SK-N-SH (cell line): ENCODE measurements at places on chromosomes 11 and 22.

GRCh38 chr22:38088629-38089473 lies 4.9 kb upstream of the SLC16A8 start:
- DNase-seq, result peak; percentile 61
- H3K4me1 ChIP-seq, result no peaks in the 10 kb centered on the region
- H3K4me3 ChIP-seq, result no peak overlapping the region
- H3K36me3 ChIP-seq, result no peaks in the 10 kb centered on the region
- no peak overlapping the region for H3K27ac ChIP-seq
- no peaks in the 10 kb centered on the region for H3K27me3 ChIP-seq

DNA sequence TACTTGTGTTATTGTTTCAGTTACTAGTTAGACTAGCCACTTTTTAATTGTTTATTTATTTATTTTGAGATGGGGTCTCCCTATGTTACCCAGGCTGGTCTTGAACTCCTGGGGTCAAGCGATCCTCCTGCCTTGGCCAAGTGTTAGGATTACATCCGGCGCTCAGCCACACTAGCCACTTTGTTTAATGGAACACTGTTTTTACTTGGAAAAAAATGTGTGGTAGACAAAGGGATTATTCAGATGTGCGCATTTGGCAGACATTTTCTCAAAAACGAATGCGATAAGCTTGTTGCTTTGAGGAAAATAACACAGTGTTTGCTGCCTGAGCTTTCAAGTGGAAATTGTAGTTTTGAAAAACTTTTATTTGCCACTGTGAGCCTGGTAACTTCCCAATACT lies 51.0 kb downstream of the CTNND1 start:
- peaks cover 81% of the 10 kb centered on the region for H3K36me3 ChIP-seq
- H3K27ac ChIP-seq, result no peak overlapping the region
- no peak for DNase-seq
- no peaks in the 10 kb centered on the region for H3K27me3 ChIP-seq

DNA sequence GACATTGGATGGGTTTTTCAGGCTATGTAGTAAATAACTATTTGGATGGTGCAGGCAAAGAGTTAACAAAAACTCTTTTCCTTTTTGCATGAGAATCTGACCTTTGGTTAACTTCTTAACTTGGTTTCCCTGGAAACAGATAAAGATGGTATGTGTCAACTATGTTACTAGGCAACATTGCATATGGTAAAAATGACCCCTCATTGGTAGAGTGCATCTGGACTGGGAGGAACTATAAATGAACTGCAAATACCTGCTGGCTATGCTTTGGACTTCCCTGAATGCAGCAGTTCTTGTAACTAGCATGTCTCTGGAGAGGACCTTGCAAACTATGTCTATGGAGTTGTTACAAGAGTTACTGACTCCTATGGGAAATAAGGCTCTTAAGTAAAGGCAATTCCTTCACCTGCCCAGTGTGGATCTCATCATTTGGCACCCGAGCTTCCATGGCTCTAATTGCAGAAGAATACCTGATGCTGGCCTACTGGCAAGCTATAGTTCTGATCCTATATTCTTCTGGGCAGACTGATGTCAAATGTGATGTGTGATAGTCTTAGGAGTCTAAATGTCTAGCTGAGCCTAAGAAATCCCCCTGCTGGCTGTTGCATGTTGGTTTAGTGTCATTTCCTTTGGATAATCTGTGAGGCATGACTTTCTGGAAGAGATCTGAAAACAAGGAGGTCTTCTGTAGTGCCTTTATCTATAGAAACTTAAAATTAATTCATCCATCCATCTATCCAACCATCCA lies 126.7 kb upstream of the MTMR2 start:
- no peaks in the 10 kb centered on the region for H3K27me3 ChIP-seq
- H3K36me3 ChIP-seq, result peaks cover 2% of the 10 kb centered on the region; the same call in 1 of the 2 replicates
- H3K4me3 ChIP-seq, result no peak overlapping the region
- DNase-seq, result no peak

GRCh38 chr11:62004473-62004872 lies 37.0 kb upstream of the FTH1 start:
- no peaks in the 10 kb centered on the region for H3K36me3 ChIP-seq
- H3K27ac ChIP-seq, result no peak overlapping the region
- DNase-seq, result no peak
- H3K27me3 ChIP-seq, result no peaks in the 10 kb centered on the region

GRCh38 chr11:115906171-115906570 lies 402.0 kb upstream of the CADM1 start:
- H3K4me1 ChIP-seq, result peaks cover 5% of the 10 kb centered on the region; the same call in 1 of the 2 replicates
- H3K4me3 ChIP-seq, result no peak overlapping the region
- no peaks in the 10 kb centered on the region for H3K27me3 ChIP-seq

DNA sequence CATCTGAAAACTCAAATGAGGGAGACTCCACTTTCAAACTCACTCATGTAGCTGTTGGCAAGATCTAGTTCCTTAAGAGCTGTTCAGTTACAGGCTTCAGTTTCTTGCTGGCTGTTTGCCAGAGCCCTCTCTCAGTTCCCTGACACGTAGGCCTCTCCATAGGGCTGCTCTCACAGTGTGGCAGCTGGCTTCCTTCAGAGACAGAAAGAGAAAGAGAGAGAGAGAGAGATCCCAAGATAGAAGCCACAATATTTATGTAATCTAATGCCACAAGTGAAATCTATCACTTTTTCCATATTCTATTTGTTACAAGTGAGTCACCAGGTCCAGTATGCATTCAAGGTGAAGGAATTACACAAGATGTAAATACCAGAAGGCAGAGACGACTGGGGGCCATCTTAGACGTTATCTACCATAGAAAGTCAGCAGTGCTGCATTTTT lies 168.8 kb downstream of the RCN1 start:
- H3K27me3 ChIP-seq, result peaks cover 19% of the 10 kb centered on the region; the same call in 1 of the 2 replicates
- H3K4me1 ChIP-seq, result peaks cover 7% of the 10 kb centered on the region; the same call in 1 of the 2 replicates
- H3K27ac ChIP-seq, result no peak overlapping the region
- H3K36me3 ChIP-seq, result no peaks in the 10 kb centered on the region
- no peak overlapping the region for H3K4me3 ChIP-seq
- no peak for DNase-seq

- DNase-seq, result no peak
- H3K4me3 ChIP-seq, result no peak overlapping the region
- no peaks in the 10 kb centered on the region for H3K27me3 ChIP-seq
- no peaks in the 10 kb centered on the region for H3K36me3 ChIP-seq
Observed at GRCh38 chr22:29171721-29172120, 34.0 kb upstream of the EMID1 start.

- H3K4me3 ChIP-seq, result no peak overlapping the region
- H3K4me1 ChIP-seq, result peaks cover 41% of the 10 kb centered on the region
Observed at GRCh38 chr11:128467610-128468041, 119.7 kb downstream of the ETS1 start.

DNA sequence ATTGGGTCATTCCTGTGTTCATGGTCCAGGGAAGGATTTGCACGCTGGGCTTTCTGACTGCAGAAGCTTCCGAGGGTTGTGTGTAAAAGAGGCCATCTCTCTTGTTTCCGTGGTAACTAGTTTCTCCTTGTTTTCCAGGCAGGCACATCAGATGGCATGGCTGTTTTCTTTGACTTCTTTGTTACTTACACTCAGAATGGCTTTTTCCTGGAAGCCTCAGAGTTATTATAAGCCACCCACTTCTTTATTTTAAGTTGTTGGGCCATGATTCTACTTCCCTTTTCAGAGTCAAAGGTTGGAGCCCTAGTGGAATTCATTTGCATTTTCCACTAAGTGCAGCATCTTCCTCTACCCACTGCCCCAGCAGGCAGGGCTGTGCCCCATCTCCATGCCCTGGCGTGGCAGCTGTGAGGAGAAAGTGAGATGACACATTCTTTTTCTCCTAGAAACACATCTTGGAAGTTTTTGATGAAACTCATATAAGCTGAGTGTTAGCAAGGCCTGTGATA lies 94.9 kb downstream of the PRR5L start:
- no peak overlapping the region for H3K27ac ChIP-seq
- H3K27me3 ChIP-seq, result no peaks in the 10 kb centered on the region
- no peak overlapping the region for H3K4me3 ChIP-seq
- no peak for DNase-seq

DNA sequence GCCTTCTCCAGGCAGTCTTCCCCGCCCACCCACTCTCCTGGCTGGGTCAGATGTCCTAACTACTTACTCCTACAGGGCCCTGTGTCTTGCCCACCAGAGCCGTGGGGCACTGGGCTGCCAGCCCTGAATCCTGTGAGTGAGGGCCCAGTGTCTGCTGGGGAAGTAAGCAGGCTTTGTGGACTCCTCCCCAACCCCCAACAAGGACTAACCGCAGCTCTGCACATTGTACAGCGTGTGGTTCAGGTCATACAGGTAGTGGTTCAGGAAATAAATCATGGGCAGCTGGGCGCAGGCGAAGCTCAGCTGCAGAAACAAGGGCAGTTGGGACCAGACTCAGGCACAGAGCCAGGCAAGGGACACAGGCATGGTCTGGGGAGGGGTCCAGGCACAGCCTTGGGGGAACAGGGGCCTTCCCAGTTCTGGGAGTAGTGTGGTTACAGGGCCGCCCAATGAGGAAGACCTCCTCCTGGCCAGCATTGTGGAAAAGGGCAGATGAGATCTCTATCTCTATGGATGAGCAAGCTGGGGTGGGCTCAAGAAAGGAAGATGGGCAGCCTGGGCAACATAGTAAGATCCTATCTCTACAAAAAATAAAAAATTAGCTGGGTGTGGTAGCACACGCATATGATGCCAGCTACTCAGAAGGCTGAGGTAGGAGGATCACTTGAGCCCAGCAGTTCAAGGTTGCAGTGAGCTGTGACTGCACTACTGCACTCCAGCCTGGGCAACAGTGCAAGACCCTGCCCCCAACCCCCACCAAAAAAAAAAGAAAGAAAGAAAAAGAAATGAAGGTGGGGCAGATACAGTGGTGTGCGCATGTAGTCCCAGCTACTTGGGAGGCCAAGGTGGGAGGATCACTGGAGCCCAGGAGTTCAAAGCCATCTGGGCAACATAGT lies 5.5 kb downstream of the UNC93B1 start:
- H3K36me3 ChIP-seq, result no peaks in the 10 kb centered on the region; the same call in 1 of the 2 replicates
- H3K27me3 ChIP-seq, result no peaks in the 10 kb centered on the region
- H3K4me3 ChIP-seq, result no peak overlapping the region
- H3K27ac ChIP-seq, result no peak overlapping the region

DNA sequence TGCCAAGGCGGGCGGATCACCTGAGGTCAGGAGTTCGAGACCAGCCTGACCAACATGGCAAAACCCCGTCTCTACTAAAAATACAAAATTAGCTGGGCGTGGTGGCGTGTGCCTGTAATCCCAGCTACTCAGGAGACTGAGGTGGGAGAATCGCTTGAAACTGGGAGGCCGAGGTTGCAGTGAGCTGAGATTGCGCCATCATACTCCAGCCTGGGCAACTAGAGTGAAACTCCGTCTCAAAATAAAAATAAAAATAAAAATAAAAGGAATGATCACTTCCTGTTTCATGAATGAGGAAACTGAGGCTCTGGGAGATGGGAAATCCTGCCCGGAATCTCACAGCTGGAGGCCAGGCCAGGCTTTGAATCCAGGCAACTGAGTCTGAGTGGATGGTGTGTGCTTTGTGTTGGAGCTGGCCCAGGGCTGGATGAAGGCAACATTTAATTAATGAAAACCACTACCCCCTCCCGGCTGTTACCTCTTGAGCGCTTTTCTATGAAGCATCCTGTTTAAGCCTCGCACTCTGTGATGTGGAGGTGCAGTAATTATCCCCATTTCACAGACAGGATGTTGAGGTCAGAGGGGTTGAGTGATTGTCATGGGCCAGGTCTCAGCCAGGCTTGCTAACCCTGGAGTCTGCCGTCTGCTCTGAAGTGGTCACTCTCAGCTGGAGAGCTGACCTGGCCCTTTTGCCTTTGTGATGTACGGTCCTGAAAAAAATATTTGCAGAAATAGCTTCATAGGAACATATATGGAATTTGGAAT lies 27.8 kb downstream of the LRP5 start:
- no peak for DNase-seq
- no peaks in the 10 kb centered on the region for H3K27me3 ChIP-seq
- no peak overlapping the region for H3K27ac ChIP-seq
- H3K4me1 ChIP-seq, result peaks cover 43% of the 10 kb centered on the region; the same call in 1 of the 2 replicates

DNA sequence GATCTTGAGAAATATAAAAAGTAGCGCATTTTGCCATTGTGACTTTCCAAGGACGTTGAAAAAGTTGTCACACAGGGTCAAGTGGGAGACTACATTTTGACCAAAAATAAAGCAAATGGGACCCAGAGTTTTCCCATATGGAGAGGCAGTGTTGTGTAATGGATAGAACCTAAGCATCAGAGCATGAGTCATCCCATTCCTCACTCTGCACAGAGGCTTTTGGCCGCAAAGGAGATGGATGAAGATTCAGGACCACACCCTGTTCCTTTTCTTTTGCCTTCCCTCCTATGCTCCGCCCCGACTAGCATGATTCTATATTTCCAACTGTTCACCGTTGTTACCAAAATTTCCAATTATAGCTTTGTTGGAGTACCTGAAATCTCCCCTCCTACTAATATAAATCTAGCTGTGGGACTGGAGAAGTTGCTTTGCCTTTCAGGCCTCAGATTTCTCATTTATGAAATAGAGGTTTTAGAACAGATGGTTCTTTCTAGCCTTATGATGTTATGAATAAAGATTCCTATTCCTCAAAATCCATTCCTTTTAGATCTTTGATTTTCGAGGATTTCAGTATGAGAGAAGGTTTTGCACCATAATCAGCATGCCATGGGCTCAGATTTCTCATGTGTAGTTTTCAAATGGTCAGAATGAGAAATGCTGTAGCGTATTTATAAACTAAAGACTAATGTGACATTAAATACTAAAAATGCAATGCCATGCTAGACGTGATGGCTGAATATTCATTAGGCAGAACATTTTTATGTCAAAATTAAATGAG lies 921.9 kb upstream of the TENM4 start:
- H3K4me1 ChIP-seq, result no peaks in the 10 kb centered on the region
- H3K27ac ChIP-seq, result no peak overlapping the region
- no peaks in the 10 kb centered on the region for H3K36me3 ChIP-seq

DNA sequence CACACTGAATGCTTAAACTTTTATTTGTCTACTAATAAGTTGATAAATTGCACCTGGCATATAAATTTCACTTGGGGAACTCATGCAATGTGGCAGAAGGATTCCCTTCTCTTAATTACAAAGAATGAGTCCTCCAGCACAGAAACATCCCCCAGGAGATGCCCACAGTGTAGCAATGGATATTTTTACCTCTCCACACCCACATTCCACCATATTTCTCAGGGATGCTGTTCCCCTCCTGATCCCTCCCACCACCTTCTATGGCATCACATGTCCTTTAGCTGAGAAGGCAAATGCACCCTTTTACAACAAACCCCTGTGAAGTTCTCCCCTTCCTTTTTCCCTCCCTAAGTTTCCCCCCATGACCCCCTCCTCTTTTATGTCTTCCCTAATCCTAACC lies 56.1 kb upstream of the UBASH3B start:
- H3K27me3 ChIP-seq, result no peaks in the 10 kb centered on the region
- H3K27ac ChIP-seq, result no peak overlapping the region
- H3K4me3 ChIP-seq, result no peak overlapping the region
- no peaks in the 10 kb centered on the region for H3K36me3 ChIP-seq
- DNase-seq, result no peak

GRCh38 chr11:126339863-126340434 lies 15.5 kb upstream of the ST3GAL4 start:
- H3K4me3 ChIP-seq, result no peak overlapping the region
- peaks cover 4% of the 10 kb centered on the region for H3K36me3 ChIP-seq
- H3K27me3 ChIP-seq, result no peaks in the 10 kb centered on the region
- no peak for DNase-seq
- H3K27ac ChIP-seq, result no peak overlapping the region

GRCh38 chr11:78205256-78205655 lies 16.5 kb downstream of the USP35 start:
- no peaks in the 10 kb centered on the region for H3K27me3 ChIP-seq
- no peak for DNase-seq
- H3K4me1 ChIP-seq, result peaks cover 29% of the 10 kb centered on the region; the same call in 1 of the 2 replicates
- no peak overlapping the region for H3K27ac ChIP-seq
- H3K36me3 ChIP-seq, result peaks cover 25% of the 10 kb centered on the region; the same call in 1 of the 2 replicates
